ENCODE measurements at places on chromosomes 5 and 9. TPM values are rescaled to one million over a fixed set of nuclear protein-coding genes. Genes with fewer than 3 reads are reported as not detected.

Gene ARID3C
- 0.51 TPM for total RNA-seq

- DNase-seq, result no peak
Measured at GRCh38 chr5:29796013-29796412, 1397.5 kb upstream of the CDH6 start.

Gene FCN2
- total RNA-seq, result not detected

- no peak for DNase-seq
Measured at GRCh38 chr9:27337833-27338526, 41.0 kb upstream of the EQTN start.

- no peak for DNase-seq
Measured at GRCh38 chr9:97768746-97769145, 71.6 kb upstream of the XPA start.

Gene DMRT2
- not detected for total RNA-seq

Gene CAPSL
- total RNA-seq, result not detected

GRCh38 chr9:132768932-132769905 lies 99.0 kb downstream of the GTF3C4 start:
- DNase-seq, result peak; percentile 61

- DNase-seq, result peak; percentile 19
Measured at GRCh38 chr9:16180546-16180945, 627.7 kb downstream of the CCDC171 start.

Gene C5orf24
- 76.2 TPM for total RNA-seq

GRCh38 chr5:35089334-35090314 lies 41.9 kb upstream of the AGXT2 start:
- peak; percentile 63 for DNase-seq

DNA sequence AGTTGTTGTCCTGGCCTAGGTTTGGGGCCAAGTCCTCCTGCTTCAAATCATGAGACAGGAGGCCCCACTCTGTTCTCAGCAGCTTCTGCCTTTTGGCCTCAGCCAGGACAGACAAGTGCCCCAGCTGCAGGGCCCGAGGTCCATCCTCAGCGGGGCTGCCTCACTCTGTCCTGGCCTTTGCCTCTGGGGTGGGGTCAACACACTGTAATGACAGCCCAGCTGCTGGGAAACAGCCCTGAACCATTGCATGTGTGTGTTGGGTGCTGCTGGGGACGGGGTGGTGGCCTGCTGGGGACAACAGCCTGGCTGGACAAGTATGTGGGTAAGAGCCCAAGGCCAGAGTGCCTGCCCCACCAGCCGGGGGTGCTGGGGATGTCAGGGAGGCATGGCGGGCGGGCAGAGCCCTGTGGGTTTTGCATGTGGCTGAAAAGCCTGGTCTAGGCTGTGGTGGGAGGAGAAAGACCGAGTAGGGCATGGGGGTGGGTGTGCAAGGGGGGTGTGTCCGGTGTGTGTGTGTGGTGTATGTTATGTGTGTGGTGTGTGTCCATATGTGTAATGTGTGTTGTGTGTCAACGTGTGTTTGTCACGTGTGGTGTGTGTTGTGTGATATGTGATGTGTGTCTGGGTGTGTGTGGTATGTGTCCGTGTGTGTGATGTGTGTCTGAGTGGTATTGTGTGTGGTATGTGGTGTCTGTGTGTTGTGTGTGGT lies 71.7 kb downstream of the KCNT1 start:
- no peak for DNase-seq

GRCh38 chr5:138029501-138029900 lies 3.4 kb downstream of the FAM13B start:
- DNase-seq, result no peak

DNA sequence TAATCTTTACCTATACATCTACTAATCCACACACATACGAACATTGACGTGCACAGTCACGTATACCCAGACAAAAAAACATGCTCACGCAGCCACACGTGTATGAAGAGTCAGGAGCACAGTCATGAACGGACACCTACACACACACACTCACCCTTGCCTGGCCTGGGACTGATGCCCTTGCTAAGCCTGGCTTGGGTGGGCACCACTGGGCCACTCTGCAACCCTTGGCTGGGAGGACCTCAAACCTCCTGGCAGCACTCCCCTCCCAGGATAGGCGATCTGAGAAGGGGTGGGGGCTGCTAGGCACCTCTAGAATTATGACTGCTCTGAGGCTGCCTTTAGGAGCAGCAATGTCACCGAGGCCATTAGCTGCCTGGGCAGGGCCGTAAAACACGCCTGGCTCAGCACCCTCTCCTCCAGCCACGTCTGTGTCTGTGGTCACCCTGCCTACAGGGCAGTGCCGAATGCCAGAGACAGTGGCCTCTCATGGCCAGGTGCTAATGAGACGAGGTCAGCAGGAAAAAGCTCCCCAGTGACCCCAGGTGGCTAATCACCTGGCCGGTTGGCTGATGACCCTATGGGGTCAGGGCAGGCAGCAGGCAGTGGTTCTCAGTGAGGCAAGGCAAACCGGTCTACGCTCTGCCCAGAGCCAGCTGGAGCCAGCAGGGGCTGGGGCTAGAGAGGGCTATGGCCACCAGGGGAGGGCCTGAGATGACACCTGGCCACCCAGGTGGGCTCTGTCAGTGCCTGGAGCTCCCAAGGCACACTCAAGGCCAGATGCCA lies 33.7 kb upstream of the MVB12B start:
- no peak for DNase-seq

DNA sequence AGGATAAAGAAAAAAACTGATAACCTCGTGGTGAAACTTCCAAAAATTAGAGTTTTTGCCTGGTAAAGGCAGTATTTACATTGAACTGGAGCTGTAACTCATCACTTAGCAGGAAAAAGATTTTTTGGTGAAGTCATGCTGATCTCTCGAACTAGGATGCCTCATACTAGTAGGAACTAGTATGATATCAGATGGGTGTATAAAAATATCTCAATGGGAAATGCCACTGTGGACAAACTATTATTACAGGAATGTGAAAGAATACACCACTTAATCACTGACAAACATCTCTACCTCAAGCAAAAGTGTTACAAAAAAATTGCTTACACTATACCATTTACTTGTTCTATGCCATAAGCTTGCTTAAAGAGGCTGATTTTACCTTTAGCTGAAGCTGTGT lies 28.4 kb downstream of the RFX3 start:
- peak; percentile 67 for DNase-seq

DNA sequence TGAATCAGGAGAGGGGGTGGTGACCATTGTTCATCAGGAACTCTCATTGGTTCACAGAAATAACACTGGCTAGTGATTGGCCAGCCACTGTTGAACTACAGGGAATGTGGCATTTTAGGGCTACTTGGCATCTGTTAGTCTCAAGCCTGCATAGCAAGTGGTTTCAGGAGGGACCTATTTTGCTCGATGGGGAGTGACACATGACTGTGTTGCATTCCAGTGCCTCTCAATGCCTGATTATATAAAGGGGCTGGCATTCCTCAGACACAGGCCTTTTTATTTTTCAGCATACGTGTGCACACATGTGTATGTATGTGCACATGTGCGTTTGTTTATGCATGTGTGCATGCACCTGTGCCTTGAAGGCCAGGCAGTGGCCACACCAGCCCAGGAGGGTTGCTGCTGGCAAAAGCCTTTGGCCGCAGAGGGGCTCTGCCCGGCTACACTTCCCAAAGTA lies 23.2 kb downstream of the FGD3 start:
- no peak for DNase-seq

- no peak for DNase-seq
Measured at GRCh38 chr5:159048298-159048697, 51.4 kb downstream of the EBF1 start.

DNA sequence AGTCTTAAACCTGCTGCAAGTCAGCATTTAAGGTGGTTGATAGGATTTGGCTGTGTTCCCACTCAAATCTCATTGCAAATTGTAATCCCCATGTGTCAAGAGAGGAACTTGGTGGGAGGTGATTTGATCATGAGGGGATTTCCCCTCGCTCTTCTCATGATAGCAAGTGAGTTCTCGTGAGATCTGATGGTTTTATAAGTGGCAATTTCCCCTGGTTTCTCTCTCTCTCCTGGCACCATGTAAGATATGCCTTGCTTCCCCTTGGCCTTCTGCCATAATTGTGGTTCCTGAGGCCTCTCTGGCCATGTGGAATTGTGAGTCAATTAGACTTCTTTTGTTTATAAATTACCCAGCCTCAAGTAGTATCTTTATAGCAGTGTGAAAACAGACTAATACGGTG lies 84.3 kb upstream of the SMC2 start:
- no peak for DNase-seq

GRCh38 chr5:31487506-31487905 lies 44.4 kb downstream of the DROSHA start:
- DNase-seq, result no peak

GRCh38 chr5:77337246-77337645 lies 126.8 kb downstream of the PDE8B start:
- no peak for DNase-seq

GRCh38 chr5:158301186-158301585 lies 442.2 kb upstream of the CLINT1 start:
- no peak for DNase-seq

Gene PTPRD
- 3.2 TPM for total RNA-seq

DNA sequence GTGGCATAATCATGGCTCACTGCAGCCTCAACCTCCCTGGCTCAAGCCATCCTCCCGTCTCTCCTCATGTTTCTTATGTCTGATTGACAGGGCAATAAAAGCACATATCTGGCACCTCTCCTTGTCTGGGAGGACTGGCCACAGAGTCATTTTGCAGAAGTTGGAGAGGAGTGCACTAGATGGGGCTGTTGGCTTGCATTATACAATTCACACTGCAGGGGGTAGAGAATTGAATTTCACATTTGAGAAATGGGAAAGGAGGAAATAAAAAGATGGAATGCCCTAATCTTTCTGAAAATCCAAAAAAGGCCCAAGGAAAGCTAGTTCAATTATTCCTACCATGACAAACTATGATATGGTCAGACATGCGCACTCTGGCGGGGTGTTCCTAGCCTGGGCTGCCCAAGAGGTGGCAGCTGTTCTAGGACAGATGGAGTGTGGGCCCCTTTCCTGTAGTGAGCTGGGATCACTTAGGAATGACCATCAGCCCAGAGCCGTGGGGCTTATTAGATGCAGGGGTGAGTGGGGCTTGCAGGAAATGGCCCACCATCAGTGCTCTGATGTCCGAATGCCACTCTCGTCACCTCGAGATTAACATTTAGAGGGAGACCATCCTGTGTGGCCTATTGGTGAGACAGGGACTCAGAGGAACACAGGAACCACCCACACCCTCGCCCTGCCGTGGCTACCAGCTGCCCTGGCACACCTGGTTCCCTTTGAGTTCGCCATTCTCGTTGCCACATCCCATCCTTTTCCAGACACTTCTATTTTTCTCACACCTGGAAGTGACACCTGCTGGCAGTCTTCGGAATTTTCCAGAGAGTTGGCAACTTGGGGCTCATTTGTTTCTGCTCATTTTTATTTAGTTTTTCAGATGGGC lies 21.8 kb upstream of the ANKRD18A start:
- peak; percentile 56 for DNase-seq

- DNase-seq, result peak; percentile 85
Measured at GRCh38 chr9:128892221-128892921, 10.4 kb downstream of the LRRC8A start.

GRCh38 chr9:27563738-27564430 lies 9.4 kb downstream of the C9orf72 start:
- DNase-seq, result no peak

Gene ADAMTSL1
- 6.0 TPM for total RNA-seq

Gene MEGF10
- 0.37 TPM for total RNA-seq

GRCh38 chr5:96919754-96920197 lies 16.1 kb upstream of the LNPEP start:
- no peak for DNase-seq

GRCh38 chr5:122805481-122805880 lies 30.6 kb downstream of the SNX2 start:
- no peak for DNase-seq

Gene CDX1
- total RNA-seq, result not detected

DNA sequence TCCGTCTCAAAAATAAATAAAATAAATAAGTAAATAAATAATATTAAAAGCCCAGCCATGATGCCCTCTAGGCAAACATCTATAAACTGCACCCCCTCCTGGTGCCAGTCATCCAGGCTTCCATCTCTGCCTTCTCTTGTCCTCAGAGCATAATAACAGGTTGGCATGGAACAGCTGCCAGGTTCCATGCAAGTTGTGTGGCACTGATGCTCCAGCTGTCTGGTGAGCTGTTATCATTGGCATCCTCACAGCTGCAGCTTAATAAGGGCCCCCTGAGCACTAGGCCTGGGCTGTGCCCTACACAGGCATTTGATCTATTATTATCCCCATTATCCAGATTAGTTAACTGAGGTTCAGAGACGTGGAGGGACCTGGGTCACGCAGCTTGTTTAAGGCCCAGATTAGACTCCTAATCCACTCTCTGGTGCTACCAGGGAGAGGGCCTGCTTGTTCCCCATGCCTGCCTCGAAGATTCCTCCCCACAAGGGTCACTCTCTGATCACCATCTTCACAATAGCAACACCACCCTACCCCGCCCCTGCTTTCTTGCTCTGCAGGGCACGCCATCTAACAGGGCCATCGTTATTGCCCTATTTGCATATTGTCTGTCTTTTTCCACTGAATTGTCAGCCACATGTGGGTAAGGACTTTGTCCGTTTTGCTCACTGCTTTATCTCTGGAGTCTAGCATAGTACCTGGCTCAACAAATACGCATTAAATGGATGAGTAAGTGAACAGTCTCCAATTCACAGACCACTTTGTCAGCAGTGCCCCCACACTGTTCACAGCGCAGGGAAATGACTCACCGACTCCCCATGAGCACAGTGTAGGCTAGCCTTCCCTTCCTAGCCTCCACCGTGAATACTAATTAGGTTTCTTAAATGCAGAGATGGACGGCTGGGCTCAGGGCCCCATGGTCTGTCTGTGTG lies 1.5 kb upstream of the DNM1 start:
- DNase-seq, result peak; percentile 53

Gene AHRR
- 13.4 TPM for total RNA-seq

Gene MLLT3
- 13.8 TPM for total RNA-seq

DNA sequence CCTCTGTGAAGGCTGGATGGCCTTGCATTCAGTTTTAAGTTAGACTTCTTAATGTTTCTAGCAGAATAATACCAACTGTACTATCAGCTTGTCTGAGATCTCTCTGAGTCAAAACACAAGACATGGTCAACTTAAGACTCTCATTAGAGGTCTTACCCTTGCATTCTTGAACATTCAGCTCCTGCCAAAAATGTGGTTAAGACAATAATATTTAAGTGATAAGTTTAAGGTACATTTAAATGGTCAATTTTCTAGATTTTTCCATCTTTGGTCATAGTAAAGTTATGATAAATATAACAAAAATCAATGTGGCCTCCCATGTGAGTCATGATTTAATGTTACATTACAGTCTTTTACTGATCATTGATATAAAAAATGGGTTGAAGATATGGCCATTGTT lies 75.0 kb downstream of the NR2F1 start:
- DNase-seq, result no peak
